ENCODE measurements at places on chromosomes 6 and 20.

GRCh38 chr6:69894578-69895347 lies 28.4 kb downstream of the COL19A1 start:
- peak; percentile 70 for DNase-seq

GRCh38 chr6:44052419-44053023 lies 74.7 kb downstream of the MRPL14 start:
- DNase-seq = no peak

- DNase-seq = no peak
Measured at GRCh38 chr20:44414346-44414714, 58.8 kb downstream of the HNF4A start.

- DNase-seq = peak; percentile 82
Measured at GRCh38 chr20:11891776-11892545, 25.7 kb upstream of the BTBD3 start.

DNA sequence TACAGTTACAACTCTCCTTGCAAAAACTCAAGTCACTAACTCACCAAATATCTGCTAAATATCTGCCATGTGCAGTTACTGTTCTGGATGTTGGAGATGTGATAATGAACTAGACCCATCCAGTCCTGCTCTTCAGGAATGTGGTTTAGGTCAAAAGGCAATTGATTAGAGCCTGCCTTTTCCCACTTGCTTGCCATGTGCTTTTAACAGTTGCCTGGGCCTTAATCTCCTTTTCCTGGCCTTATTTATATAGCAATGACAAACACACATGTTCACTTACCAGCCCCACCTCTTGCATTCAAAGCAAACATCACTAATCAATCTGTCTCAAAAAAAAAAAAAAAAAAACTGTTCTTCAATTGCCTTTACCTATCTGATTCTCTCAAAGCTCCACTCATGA lies 199.2 kb downstream of the ZNF217 start:
- no peak for DNase-seq

All from NCI-H2171 treated with DMSO at 0.1 percent for 48 hours (cell line).